Erythroblast (primary cell): ENCODE measurements at places on chromosomes 2 and 18.

DNA sequence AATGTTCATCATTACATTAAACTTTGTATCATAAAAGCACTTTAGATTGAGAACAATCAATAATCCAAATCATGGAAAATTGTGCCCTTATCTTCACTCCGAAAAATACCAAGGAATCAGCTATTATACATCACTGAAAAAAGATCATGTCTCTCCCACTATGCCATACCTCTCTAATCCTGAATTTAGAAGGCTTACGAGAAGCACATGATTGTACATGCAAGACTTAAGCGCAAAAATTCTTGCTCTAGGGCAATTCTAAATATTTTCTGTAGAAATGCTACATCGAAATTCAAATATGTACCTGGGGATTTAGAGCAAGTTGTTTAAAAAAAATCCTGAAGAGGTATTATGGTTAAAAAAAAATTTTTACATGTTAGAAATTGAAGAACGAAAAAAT is 1.3 kb downstream of the CYTIP start:
- DNase-seq, result no peak

GRCh38 chr2:73368781-73369180 is 16.9 kb upstream of the ALMS1 start:
- DNase-seq, result peak; percentile 91

DNA sequence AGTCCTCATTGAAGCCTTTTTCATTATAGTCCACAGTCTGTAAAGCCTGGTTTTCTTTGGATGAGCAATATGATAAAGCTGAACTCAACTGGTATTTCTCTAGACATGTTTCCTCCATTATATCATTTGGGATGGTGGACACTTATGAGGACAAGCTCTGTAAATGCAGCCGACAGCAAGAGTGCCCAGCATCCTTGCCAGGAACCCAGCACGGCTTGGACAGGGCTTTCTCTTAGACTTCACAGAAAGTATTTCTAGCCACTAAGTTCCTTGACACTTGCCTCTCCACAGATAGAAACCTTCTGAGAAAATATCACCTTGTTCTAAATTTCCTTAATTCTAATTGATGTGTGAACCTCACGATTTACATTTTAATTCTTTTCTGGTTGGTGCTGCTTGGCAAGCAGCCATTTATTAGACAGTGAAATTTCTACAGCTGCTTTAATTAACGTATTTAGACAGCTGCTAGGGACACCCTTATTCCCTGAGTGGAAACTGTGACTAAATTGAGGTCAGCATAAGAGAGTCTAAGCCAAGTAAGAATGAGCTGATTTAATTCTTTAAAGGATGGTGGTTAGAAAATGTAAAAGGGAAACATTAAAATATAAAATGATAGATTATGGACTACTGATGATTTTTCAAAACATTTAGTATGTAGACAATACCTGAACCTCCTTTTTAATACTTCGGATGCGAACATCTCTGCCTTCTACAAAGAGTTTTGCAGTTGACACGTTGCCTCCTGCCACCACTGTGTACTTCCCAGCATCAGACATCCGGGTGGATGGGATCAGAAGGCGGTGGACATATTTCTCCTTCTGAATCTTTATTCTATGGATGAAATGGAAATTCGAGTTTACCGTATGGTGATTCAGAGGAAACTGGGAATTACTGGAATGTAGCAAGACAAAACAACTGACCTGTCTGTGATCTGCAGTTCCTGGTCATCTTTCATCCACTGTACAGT is 39.8 kb downstream of the TTN start:
- no peak for DNase-seq

DNA sequence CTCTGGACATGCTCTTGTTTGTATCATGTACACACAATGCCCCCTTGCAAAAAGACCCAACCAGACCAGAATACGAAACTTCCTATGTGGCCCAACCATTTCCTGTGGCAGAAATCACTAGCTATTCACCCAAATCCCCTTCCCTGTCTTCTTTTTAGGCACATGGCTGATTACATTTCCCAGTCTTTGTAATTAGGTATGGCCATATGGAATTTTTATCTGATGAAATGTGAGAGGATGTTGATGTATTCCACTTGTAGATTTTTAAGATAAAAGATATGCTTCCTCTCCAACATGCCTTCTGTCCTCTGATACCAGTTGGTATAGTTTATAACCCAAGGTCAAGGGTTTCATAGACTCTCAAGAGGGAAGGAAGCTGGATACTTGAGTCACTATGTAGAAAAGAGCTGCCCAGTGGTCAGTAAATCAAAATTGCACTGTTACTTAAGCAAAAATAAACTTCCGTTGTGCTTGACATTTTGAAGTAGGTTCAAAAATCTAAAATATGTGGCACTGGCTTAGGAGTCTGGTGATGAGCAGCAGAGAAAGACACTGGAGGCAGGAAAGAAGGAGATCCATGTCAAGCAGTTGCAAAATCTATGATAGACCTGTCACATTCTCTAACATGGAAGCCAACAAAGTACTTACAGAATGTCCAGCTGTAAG is 297.4 kb downstream of the SMAD2 start:
- DNase-seq, result no peak

GRCh38 chr18:75111760-75112159 is 97.2 kb downstream of the PTGR3 start:
- no peak for DNase-seq

DNA sequence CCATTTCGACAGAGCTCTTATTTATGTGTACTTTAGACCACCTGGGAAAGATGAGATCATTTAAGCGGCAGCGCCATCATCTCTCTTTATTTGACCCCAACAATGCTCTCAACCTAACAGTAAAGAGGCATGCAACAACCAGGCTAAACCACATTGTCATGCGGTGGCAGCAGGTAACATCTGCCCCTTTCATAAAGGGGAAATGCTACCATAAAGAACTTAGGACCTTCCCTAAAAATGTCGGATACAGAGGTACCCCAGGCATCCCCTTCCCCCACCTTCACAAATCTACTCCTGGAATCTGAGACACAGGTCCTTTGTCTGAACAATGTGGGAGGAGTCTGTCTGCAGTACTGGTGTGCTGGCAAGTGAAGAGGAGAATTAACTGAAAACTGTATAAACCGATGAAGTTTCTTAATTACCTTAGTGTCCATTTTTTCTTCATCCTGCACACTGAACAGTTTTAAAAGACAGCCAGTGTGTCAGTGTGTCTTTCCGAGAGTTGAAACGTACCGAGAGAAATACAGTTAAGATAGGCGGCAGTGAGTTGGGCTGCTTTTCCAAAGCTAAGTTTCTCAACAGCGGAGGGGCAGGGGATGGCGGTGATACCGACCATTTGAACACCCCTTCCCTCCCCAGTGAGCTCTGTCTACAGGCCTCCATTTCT is 1.9 kb downstream of the MEX3C start:
- peak; percentile 70 for DNase-seq

DNA sequence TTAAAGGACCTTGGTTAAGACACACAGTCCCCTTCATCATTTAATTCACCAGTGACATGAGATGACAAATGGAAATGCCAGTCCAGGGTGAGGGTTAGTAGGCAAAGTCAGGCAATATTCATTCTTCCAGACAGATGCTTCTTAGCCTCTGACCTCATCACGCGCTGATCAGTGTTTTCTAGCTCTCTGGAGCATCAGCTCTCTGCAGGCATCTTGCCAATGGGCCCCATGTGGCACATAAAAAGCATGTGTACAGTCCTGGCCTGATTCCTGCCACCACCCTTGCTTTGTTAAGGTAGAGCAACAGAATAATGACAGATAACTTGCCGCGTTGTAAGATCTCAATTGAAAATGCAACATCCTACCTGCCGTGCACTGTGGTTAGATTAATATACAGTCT is 20.3 kb upstream of the NPAS2 start:
- no peak for DNase-seq

- no peak for DNase-seq
These were observed 27.7 kb upstream of the STRN start for GRCh38 chr2:36993841-36994620.

DNA sequence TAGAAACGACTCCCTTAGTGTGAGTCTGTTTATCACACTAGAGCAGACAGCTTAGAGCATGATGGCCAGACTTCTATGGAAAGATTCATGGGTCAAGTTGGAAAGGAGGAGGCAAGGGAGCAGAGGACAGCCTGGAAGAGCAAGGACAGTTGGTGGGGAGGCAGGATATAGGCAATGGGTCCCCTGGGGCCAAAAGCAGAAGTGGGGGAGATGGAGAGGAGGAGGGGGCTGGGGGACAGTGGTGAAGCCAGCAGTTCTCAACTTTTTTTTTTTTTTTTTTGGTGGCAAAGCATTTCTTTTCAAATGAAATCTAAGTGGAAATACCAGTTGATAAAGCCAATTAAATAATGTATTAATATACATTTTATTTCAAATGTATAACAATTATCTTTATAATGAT is 197.9 kb downstream of the HRH4 start:
- DNase-seq, result no peak

DNA sequence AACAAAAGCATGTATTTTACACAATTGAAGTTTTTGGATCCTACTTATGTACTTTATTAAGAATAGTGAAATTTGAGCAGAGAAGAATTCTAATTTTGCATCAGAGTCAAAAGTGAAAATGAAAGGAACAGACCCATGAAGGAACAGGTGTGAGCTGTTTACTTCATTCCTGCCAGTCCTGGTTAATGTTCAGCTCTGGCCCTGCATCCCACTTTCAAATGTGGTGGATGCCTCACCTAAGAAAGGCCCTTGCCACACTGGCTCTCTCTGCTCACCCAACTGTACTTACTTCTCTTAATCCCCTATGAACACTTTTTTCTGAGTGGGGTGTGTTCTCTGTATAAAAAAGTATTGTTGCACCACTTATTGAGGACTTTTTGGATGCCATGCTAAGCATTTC is 22.2 kb downstream of the FAM110C start:
- DNase-seq, result no peak

DNA sequence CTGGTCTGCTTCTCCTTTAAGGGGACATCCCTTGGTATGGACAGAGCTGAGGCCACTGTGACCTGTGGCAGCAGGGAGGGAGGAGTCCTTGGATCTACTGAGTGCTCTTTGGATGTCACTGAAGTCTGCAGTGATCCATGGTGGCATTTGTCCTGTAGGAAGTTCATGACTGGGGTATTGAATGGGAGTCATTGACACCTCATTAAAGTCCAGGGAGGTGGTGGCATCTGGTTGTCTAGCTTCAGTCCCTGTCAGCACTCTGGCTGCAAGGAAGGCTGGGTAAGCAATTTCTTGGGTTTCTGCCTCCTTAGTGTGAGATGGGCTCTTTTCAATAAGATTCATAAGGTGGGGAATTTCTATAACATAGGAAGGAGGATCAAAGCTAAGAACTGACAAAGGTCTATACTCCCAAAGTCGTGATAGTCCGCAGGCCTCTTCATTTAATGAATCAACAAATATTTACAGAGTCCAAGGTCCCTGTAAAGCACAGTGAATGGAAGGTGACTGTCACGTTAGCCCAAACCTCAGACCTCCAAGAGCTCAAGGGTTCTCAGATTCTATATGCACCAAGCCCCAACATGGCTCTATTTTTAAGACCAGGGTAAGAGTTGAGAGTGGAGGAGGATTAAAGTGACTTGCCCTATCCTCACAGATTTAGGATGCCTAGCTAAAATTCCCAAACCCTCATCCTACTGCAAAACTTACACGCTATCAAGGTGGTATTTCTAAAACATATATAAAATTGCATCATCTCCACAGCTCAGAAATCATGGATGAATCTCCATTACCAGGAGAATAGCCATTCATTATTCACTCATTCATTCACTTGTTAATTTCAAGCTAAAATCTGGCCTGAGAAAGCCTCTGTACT is 40.2 kb downstream of the THNSL2 start:
- DNase-seq, result no peak

- no peak for DNase-seq
These were observed 743.7 kb upstream of the HS6ST1 start for GRCh38 chr2:129062146-129062912.

GRCh38 chr2:189444322-189444721 is 3.0 kb downstream of the WDR75 start:
- peak; percentile 11 for DNase-seq

GRCh38 chr2:232748038-232748437 is 28.3 kb downstream of the KCNJ13 start:
- DNase-seq, result no peak

DNA sequence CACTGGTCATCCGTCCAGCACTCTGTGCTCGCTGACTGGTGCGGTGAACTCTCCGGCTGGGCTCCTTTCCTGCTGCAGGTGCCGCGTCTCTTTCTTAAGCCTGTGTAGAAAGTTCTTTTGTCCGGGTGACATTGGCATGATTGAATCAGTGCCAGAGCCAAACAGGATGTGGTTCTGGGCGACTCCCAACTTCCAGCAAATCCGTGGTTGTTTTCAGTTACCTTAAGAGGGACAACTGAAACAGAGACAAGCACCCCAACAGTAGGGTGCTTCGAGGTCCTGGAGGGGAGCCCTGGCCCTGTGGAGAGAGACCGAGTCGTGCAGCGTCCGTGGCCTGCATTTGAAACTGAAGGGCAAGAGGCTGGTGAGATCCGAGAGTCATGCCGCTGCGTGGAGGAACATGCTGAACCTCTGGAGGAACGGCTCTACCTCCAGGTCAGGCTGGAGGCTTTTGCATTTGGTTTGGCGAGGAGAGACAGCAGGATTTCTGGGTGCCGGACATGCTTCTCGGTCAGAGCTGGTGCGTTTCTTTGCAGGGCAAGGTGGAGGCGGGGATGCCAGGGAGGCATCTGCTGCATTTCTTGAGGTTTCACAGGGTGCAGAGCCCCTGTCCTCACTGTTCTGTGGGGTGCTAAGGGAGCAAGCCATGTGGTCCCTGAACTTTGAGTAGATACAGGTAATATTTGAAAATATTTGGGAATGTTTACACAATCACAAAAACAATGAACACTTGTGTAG is 26.8 kb downstream of the SH3BP4 start:
- no peak for DNase-seq

- DNase-seq, result no peak
These were observed 66.0 kb downstream of the CSRNP3 start for GRCh38 chr2:165535471-165535870.

DNA sequence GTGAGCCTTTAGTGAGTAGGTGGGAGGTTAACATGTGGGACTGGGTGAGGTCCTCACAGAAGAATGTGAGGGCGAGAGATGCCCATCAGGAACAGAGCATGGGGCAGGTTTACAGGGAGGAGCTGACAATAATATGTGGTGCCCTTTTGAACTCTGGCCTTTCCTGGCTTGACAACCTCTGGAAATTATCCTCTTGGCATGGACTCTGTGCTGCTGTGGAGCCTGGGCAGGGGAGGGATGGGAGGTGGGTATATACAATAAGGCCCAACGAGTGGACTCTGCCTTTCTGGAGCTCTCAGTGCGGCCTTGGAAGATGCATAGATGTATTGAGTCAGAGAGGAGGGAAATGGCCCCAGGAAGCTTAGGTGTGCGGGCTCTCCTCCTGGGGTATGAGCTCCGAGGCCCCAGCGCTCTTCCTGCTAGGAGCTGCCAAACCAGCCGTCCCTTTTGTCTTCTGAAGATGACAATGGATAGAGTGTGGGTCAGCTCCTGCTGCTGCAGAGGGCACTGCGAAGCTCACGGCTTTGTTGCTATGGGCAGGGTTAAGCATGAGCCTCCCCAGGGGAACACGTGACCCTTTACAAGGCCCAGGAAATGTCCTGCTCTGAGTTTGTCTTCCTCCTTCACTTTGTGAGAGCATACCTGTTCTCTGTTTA is 8.7 kb upstream of the PSD4 start:
- DNase-seq, result no peak

- DNase-seq, result no peak
These were observed 68.8 kb downstream of the CLHC1 start for GRCh38 chr2:55163274-55163721.

GRCh38 chr2:218872645-218873358 is 7.8 kb upstream of the WNT10A start:
- DNase-seq, result no peak

- no peak for DNase-seq
These were observed 10.2 kb upstream of the PTPN4 start for GRCh38 chr2:119749477-119750012.

- no peak for DNase-seq
These were observed 181.1 kb upstream of the EPAS1 start for GRCh38 chr2:46116150-46116549.

- no peak for DNase-seq
These were observed 297.8 kb upstream of the PIK3C3 start for GRCh38 chr18:41657189-41657588.
